ENCODE measurements at places on chromosomes 1 and 21. TPM values are rescaled to one million over a fixed set of nuclear protein-coding genes. Genes with fewer than 3 reads are reported as not detected.

GRCh38 chr1:228655796-228656394, 79.4 kb upstream of the RHOU start:
- DNase-seq: no peak

DNA sequence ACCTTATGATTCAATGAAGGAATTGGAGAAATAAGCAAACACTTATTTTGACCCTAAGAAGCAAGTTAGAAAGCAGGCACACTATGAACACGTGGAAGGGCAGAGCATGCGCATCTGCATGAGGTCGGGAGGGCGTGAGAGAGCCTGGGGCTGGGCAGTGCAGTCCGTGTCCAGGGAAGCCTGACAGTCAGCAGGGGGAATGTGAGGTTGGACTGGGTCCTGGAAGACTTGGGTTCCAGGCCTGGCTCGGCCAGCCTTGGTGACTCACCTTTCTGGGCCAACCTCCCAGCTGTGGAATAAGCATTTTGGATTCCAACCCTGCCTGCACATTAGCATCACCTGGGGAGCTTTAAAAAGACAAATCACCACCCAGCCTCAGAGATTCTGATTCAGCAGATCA, 26.6 kb upstream of the LMX1A start:
- DNase-seq: no peak

DNA sequence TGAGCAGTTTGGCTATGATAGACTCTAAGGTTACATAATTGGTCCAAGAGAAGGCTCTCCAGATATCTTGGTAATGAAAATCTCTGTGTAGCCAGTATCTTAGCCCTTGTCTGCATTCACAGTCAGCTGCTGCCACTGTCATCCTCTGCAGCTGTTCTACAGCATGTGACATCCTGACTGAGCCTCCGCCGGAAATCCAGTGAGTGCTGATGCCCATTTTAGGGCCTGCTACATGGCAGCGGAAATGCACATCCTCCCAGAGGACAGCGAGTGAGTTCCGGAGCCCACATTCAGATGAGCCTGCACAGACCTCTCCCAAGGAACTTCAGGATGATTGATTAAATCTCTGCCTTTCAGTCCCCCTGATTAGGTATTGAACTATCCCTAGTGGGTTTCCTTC, 237.1 kb downstream of the HHIPL2 start:
- DNase-seq: no peak

GRCh38 chr1:46303872-46304326, 401 bp downstream of the UQCRH start:
- DNase-seq: no peak

The DIO1 gene
- 7.1 TPM for total RNA-seq
